ENCODE measurements at places on chromosomes 5 and 9. TPM values are rescaled to one million over a fixed set of nuclear protein-coding genes. Genes with fewer than 3 reads are reported as not detected.

TMEM141 gene
- 84.2 TPM for total RNA-seq

OSTF1 gene
- 49.6 TPM for total RNA-seq

HRCT1 gene
- 0.58 TPM for total RNA-seq

FAM221B gene
- total RNA-seq: not detected

MAMDC4 gene
- total RNA-seq: 3.3 TPM

ADAMTS2 gene
- 57.8 TPM for total RNA-seq

PCDHB2 gene
- 6.5 TPM for total RNA-seq

SH3GL2 gene
- total RNA-seq: under 0.01 TPM

FBN2 gene
- total RNA-seq: 9.6 TPM

TNFAIP8 gene
- total RNA-seq: 32.6 TPM

SPINK5 gene
- total RNA-seq: not detected

PTGR1 gene
- total RNA-seq: 80.9 TPM

PCDHB15 gene
- 0.38 TPM for total RNA-seq

FCN1 gene
- not detected for total RNA-seq

FGD3 gene
- total RNA-seq: not detected

SHOC1 gene
- under 0.01 TPM for total RNA-seq

ANKRD31 gene
- total RNA-seq: 0.19 TPM

PCDH12 gene
- 0.56 TPM for total RNA-seq

PCDHA9 gene
- under 0.01 TPM for total RNA-seq

NOXA1 gene
- not detected for total RNA-seq

CNTFR gene
- total RNA-seq: not detected

ANKRD34B gene
- total RNA-seq: not detected
